ENCODE measurements at places on chromosomes 6 and 20.

DNA sequence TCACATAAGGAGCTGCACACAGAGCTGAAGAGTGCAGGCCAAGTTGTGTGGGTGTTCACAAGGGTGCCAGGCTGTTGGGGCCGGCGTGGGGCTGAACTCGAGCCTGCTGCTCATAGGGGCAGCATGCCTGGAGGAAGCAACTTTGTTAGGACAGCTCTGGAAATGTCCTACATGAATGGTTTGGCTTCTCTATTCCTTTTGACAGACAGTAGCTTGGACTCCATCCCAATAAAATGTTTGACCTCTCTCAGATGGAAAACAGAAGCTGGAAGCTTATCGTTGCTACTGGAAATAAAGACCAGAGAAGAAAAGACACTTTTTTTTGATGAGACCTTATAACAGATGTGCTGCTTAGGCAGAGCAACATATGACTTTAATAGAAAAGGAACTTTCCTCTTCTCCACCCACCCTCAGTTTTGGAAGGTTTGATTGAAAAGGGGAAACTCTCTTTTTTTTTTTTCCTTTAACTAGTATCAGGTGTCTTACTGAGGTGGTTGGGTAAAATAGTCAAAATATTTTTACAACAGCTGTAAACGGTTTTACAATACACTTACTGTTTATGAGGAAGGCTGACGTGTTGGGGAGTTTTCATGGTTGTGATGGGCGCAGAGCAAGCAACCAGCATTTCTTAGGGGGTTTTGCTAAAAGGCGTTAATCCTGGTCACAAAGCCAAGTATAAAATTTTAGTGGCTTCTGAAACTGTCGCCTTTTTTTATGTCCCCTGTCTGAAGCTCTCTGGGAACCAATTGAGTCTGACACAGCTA, 80.7 kb upstream of the EEF1E1 start:
- H3K27ac ChIP-seq: peak overlapping the region; percentile 92
- H3K4me1 ChIP-seq: peaks cover 52% of the 10 kb centered on the region
- H3K4me3 ChIP-seq: no peak overlapping the region
- H3K27me3 ChIP-seq: no peaks in the 10 kb centered on the region
- DNase-seq: no peak
- H3K36me3 ChIP-seq: no peaks in the 10 kb centered on the region

DNA sequence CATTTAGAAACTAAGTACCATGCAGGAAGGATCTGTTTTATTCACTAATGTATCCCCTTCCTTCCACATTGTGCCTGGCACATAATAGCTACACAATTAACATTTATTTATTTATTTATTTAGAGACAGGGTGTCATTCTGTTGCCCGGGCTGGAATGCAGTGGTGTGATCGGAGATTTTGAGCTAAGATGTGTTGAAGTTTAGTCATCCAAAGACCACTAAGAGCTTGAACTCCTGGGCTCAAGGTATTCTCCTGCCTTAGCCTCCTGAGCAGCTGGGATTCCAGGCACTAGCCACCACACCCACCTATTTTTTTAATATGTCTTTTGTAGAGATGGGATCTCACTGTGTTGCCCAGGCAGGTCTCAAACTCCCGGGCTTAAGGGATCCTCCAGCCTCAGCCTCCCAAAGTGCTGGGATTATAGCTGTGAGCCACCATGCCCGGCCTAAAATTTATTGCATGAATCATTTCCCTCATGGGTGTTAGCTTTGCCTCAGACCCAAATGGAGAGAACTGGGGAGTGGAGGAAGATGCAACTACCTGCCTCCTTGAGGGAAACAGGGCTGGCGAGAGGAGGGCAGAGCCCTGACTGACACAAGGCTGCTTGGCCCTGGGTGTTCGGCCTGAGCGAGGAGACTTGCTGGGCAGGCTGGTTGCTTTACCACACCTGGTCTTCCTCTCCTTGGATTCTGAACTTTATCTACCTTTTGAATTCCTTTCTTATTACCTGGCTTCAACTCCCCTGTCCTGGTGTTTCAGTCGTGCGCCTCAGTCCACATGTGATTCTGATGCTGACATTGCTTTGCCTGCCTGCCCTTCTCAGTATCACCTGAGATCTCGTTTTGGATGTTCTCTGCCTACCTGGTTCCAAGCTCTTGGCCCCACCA, 1.7 kb upstream of the DYNLT1 start:
- H3K4me3 ChIP-seq: peak overlapping the region; percentile 82
- H3K36me3 ChIP-seq: peaks cover 4% of the 10 kb centered on the region
- no peaks in the 10 kb centered on the region for H3K27me3 ChIP-seq

GRCh38 chr20:34242879-34243278, 1.7 kb downstream of the ASIP start:
- H3K4me1 ChIP-seq: peaks cover 10% of the 10 kb centered on the region
- H3K36me3 ChIP-seq: peaks cover 7% of the 10 kb centered on the region
- no peak for DNase-seq
- H3K27ac ChIP-seq: no peak overlapping the region
- no peaks in the 10 kb centered on the region for H3K27me3 ChIP-seq

DNA sequence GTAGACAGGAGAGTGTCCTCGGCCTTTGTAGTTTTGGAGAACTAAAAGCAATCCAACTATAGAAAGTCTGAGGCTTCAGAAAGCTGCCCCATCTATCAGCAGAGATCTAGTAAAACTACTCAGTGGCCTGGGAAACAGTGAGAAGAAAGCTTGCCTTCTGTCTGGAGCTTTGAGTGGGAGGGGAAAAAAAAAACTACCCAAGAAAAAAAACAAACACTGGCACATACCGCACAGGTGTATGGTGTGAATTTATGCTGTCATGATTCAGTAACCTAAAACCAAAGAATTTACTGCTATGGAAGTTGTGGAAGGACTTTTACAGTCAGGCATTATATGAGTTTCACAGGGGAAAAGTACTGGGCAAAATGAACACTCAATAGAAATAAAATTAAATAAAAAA, 280.5 kb downstream of the ADGRB3 start:
- H3K36me3 ChIP-seq: peaks cover 1% of the 10 kb centered on the region
- H3K27me3 ChIP-seq: peaks cover 3% of the 10 kb centered on the region
- DNase-seq: no peak

DNA sequence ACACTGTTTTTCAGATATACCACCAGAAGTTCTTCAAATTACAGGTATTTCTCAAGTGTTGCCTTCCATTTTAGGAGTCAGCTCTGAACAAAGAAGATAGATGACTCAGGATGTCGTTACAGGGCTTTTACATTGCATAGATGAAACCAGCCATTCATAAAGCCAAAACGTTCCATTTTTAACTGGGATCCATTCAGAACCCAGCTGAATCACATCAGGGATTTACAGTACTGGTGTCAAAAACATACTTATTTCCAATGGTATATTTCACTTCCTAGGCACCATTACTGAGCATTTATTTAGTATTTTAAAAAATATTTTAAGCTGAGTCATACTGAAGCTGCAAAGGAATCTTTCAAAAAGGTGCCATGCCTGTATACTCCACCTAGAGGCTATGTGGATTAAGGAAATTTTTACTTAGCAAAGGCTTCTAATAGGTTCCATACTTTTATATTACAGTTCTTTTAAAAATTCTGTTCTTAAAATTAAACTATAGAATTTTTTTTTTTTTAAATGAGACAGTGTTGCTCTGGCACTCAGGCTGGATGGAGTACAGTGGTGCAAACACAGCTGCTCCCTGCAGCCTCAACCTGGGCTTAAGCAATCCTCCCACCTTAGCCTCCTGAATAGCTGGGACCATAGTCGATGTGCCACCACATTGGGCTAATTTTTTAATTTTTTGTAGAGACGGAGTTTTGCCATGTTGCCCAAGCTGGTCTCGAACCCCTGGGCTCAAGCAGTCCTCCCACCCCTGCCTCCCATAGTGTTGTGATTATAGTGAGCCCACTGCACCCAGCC, 2.6 kb downstream of the ASF1A start:
- no peaks in the 10 kb centered on the region for H3K27me3 ChIP-seq
- H3K36me3 ChIP-seq: peaks cover 12% of the 10 kb centered on the region
- peaks cover 56% of the 10 kb centered on the region for H3K4me1 ChIP-seq
- H3K4me3 ChIP-seq: peak overlapping the region; percentile 58
- H3K27ac ChIP-seq: peak overlapping the region; percentile 85

GRCh38 chr6:154352898-154353585, 3.6 kb downstream of the IPCEF1 start:
- peaks cover 3% of the 10 kb centered on the region for H3K4me1 ChIP-seq
- H3K27me3 ChIP-seq: no peaks in the 10 kb centered on the region
- no peak overlapping the region for H3K27ac ChIP-seq
- H3K36me3 ChIP-seq: no peaks in the 10 kb centered on the region
- no peak overlapping the region for H3K4me3 ChIP-seq
- DNase-seq: no peak

GRCh38 chr6:10343320-10343719, 71.6 kb downstream of the TFAP2A start:
- H3K36me3 ChIP-seq: no peaks in the 10 kb centered on the region
- H3K4me3 ChIP-seq: no peak overlapping the region
- no peaks in the 10 kb centered on the region for H3K27me3 ChIP-seq
- H3K4me1 ChIP-seq: no peaks in the 10 kb centered on the region
- H3K27ac ChIP-seq: no peak overlapping the region

- no peak overlapping the region for H3K4me3 ChIP-seq
- no peak for DNase-seq
- no peak overlapping the region for H3K27ac ChIP-seq
- H3K36me3 ChIP-seq: no peaks in the 10 kb centered on the region
These were observed 55.2 kb upstream of the ADGRF1 start for GRCh38 chr6:47097092-47097945.

DNA sequence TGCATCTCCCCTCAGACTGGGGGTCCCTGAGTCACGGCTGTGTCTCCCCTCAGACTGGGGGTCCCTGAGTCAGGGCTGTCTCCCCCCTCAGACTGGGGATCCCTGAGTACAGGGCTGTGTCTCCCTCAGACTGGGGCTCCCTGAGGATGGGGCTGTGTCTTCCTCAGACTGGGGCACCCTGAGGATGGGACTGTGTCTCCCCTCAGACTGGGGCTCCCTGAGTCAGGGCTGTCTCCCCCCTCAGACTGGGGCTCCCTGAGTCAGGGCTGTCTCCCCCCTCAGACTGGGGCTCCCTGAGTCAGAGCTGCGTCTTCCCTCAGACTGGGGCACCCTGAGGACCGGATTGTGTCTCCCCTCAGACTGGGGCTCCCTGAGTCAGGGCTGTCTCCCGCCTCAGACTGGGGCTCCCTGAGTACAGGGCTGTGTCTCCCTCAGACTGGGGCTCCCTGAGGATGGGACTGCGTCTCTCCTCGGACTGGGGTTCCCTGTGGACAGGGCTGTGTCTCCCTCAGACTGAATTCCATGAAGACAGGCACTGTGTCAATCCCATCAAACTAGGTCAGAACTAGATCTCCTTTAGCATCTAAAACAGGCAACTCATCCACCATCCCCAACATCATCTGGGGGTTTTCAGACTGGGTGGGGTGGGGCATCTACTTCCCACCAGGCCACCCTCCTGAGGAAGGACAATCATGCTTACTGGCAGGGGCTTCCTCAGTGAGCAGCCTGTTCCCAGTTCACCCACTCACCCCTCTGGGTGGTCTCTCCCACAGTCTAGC, 60.7 kb downstream of the MRPL14 start:
- no peak overlapping the region for H3K4me3 ChIP-seq
- H3K4me1 ChIP-seq: peaks cover 21% of the 10 kb centered on the region
- H3K27ac ChIP-seq: no peak overlapping the region
- H3K27me3 ChIP-seq: no peaks in the 10 kb centered on the region
- no peaks in the 10 kb centered on the region for H3K36me3 ChIP-seq

DNA sequence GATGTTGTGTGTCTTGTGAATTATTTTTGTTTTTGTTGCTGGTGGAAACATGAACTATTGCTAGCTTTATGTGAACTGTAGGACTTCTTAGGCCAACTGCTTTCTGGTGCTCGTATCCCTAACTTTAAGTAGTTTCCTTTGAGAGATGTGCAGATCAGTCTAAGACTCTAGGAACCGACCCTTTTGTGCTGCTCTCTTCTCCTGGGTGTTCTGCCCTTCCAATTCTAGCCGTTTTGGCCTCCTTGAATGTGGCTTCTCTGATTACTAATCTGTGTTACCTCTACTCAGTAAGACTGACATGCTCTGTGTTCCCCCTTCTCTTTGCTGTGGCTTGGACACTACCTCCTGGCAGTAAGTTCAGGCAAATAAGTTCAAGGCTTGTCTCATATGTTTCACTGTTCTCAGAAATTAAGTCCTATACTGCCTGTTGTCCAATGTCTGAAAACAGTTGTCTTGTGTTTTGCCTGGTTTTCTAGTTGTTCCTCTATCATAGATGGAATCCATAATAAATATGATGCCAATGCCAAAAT, 58.0 kb downstream of the FOXO3 start:
- H3K4me3 ChIP-seq: no peak overlapping the region
- no peak for DNase-seq
- H3K27me3 ChIP-seq: no peaks in the 10 kb centered on the region
- H3K27ac ChIP-seq: no peak overlapping the region

- no peaks in the 10 kb centered on the region for H3K27me3 ChIP-seq
- no peak overlapping the region for H3K4me3 ChIP-seq
- peak overlapping the region; percentile 54 for H3K27ac ChIP-seq
- no peaks in the 10 kb centered on the region for H3K36me3 ChIP-seq
- DNase-seq: no peak
- peaks cover 25% of the 10 kb centered on the region for H3K4me1 ChIP-seq
These were observed 69.6 kb upstream of the VSTM2L start for GRCh38 chr20:37833221-37833896.

- H3K27ac ChIP-seq: peak overlapping the region; percentile 56
- H3K36me3 ChIP-seq: peaks cover 1% of the 10 kb centered on the region
- peaks cover 27% of the 10 kb centered on the region for H3K4me1 ChIP-seq
- no peak for DNase-seq
- H3K27me3 ChIP-seq: no peaks in the 10 kb centered on the region
These were observed 46.3 kb downstream of the GCNT2 start for GRCh38 chr6:10567256-10568026.

GRCh38 chr6:74409447-74409846, 713.4 kb downstream of the CD109 start:
- no peaks in the 10 kb centered on the region for H3K36me3 ChIP-seq
- DNase-seq: no peak
- no peak overlapping the region for H3K27ac ChIP-seq
- H3K4me1 ChIP-seq: no peaks in the 10 kb centered on the region
- peaks cover 3% of the 10 kb centered on the region for H3K27me3 ChIP-seq
- H3K4me3 ChIP-seq: no peak overlapping the region

- H3K4me3 ChIP-seq: no peak overlapping the region
- H3K27ac ChIP-seq: no peak overlapping the region
- H3K27me3 ChIP-seq: no peaks in the 10 kb centered on the region
- peaks cover 19% of the 10 kb centered on the region for H3K4me1 ChIP-seq
- H3K36me3 ChIP-seq: no peaks in the 10 kb centered on the region
These were observed 12.5 kb downstream of the SYCP2 start for GRCh38 chr20:59920944-59921343.

DNA sequence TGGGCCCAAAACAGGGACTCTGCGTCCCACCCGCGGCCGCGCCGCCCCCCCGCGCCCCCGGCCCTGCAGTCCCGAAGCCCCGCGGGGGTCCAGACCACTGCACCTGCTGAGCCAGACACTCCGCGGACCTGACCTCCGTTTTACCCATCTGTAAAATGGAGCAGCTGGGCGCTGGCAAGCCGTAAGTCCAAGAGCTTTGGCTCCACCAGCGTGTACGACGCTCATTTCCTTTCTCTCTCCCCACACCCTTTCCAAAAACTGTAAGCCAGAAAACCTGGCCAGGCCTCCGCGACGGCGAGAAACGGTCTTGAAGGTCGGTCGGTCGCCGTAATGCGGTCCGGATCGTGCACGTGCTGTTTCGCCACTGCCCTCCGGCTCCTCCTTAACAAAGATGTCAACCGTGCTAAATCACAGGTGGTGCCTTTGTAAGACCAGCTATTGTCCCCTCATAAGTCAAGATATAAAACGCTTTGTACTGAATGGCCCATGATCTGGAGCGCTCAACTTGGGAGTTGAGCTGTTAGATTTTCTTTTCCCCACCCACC, 7.8 kb upstream of the NR2E1 start:
- peaks cover 97% of the 10 kb centered on the region for H3K27me3 ChIP-seq
- peak overlapping the region; percentile 46 for H3K4me3 ChIP-seq
- DNase-seq: no peak
- H3K27ac ChIP-seq: no peak overlapping the region
- H3K36me3 ChIP-seq: peaks cover 2% of the 10 kb centered on the region

GRCh38 chr6:98433325-98434056, 400.9 kb upstream of the POU3F2 start:
- H3K4me3 ChIP-seq: no peak overlapping the region
- no peak overlapping the region for H3K27ac ChIP-seq
- no peak for DNase-seq
- no peaks in the 10 kb centered on the region for H3K27me3 ChIP-seq
